ENCODE measurements at places on chromosomes 16 and 17.

GRCh38 chr16:65125322-65125721, 3.5 kb upstream of the CDH11 start:
- DNase-seq = no peak

GRCh38 chr17:39675390-39676082, 7.3 kb downstream of the PNMT start:
- DNase-seq = no peak

DNA sequence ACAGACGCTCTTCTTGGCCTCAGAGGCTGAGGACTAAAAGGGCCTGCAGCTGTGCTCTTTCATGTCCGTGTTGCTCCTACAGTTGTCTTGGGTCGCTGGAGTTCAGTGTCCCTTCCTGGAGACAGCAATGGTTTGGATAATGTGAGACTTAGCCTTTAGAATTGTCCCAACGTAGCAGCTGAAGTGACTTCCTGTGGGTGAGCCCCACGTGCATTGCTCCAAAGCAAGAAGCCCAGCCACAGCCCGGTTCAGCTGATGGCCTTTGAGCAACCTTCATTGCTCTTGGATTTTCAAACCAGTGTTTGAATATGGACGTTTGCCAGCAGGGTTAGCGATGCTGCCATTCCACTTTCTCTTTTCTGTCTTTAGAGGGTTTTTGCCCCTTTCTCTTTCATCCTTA, 19.7 kb downstream of the TMEM11 start:
- DNase-seq = no peak

DNA sequence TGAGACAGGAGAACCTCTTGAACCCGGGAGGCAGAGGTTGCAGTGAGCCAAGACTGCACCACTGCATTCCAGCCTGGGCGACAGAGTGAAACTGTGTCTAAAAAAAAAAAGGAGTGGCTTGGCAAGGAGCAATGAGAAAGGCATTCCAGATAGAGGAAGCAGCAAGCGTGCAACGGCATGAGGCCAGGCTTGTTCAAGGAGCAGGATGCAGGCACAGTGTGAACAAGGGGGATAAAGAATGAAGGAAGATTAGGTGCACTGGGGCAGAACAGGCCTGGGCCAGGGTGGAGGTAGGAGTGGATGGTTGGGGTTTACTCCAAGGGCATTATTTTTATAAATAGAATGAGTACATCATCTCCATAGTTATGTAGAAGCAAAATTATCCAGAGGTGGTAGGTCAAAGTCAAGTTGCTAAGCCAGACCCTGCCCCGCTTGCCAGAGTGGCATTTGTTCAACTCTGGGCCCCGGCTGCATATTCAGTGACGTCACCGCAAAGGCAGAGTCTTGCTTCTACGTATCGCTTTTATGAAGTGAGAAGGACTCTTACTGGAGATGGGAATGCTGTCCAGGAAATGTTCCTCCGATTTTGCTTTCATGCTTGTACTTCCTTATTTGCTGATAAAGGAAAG, 100.2 kb downstream of the KATNIP start:
- no peak for DNase-seq

All from substantia nigra (tissue), 51 donors.